ENCODE measurements at places on chromosomes 5 and 9.

GRCh38 chr9:137299938-137300337 is 2.1 kb downstream of the NRARP start:
- H3K4me1 ChIP-seq = peaks cover 38% of the 10 kb centered on the region
- H3K4me3 ChIP-seq = no peak overlapping the region
- no peak overlapping the region for H3K27ac ChIP-seq

DNA sequence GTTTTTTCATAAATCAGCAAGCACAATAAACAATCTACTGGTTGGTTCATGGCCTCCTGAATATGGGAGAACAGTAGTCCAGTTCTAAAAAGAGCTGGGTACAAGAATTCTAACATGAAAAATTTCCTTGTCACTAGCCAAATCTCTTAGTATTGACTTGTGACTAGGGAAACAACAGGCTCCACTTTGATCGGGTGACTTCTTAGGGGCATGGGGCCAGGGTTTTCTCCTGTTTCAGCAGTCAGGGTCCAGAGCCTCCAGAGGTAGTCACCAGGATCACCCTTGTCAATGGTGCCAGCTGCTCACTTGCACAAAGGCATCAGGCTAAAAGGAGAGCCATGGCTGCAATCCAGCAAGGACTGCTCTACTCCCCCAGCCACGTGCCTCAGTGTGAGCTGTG is 38.1 kb downstream of the LPAR1 start:
- no peak overlapping the region for H3K4me3 ChIP-seq
- H3K27me3 ChIP-seq = no peaks in the 10 kb centered on the region
- no peak for DNase-seq

- H3K4me3 ChIP-seq = no peak overlapping the region
- no peaks in the 10 kb centered on the region for H3K36me3 ChIP-seq
- no peak for DNase-seq
- no peak overlapping the region for H3K27ac ChIP-seq
- peaks cover 7% of the 10 kb centered on the region for H3K4me1 ChIP-seq
- no peaks in the 10 kb centered on the region for H3K27me3 ChIP-seq
Measured at GRCh38 chr5:158234323-158235158, 375.6 kb upstream of the CLINT1 start.

DNA sequence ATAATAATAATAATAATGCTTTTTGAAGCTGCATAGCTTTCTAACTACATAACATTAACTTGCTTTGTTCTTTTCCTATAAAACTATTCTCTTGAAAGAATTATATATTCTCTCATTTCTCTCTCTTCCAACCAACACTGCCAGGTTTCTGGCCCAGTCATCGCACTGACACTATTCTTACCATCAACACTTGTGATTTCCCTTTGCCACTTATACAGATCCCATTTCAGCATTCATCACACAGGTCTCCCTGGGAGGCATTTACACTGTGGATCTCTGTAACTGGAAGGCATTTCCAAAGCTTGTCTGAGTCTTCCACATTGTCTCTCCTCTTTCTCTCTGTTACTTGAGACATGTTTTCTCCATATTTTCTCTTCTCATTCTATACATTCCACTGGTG is 777.8 kb upstream of the ACO1 start:
- H3K36me3 ChIP-seq = no peaks in the 10 kb centered on the region
- H3K27ac ChIP-seq = no peak overlapping the region
- DNase-seq = no peak
- H3K4me1 ChIP-seq = no peaks in the 10 kb centered on the region
- no peaks in the 10 kb centered on the region for H3K27me3 ChIP-seq
- no peak overlapping the region for H3K4me3 ChIP-seq

DNA sequence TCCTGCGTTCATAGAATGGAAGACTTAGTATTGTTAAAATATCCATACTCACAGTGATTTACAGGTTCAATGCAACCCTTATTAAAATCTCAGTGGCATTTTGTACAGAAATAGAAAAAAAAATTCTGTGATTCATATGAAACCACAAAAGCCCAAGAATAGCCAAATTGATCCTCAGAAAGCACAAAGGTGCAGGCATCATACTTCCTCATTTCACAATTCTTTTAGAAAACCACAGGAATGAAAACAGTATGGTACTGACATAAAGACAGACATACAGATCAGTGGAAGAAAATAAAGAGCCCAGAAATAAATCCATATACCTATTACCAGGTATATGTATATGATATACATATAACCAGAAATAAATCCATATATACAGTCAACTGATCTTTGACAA is 86.8 kb upstream of the MEGF10 start:
- H3K27ac ChIP-seq = no peak overlapping the region
- H3K36me3 ChIP-seq = no peaks in the 10 kb centered on the region
- no peaks in the 10 kb centered on the region for H3K4me1 ChIP-seq
- H3K4me3 ChIP-seq = no peak overlapping the region

DNA sequence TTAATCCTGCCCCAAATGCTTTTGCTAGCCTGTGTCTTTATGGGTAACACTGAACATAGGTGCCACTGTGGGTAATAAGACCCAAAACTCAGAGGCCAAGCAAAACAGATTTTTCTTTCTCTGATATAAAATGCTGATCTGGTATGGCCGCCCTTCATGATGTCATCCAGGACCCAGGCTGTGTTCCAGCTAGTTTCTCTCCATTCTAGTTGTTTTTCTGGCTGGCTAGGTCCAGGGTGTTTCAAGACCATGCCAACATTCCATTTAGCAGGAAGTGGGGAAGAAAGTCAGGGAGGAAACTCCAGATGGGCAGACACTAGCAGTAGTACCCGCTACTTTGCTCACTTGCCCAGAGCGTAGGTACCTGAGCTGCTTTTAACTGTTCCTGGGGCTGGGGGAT is 183.9 kb upstream of the OTULINL start:
- H3K27me3 ChIP-seq = no peaks in the 10 kb centered on the region
- H3K27ac ChIP-seq = no peak overlapping the region
- no peak overlapping the region for H3K4me3 ChIP-seq
- H3K4me1 ChIP-seq = no peaks in the 10 kb centered on the region
- DNase-seq = no peak

- DNase-seq = no peak
- no peaks in the 10 kb centered on the region for H3K36me3 ChIP-seq
- no peak overlapping the region for H3K4me3 ChIP-seq
- no peak overlapping the region for H3K27ac ChIP-seq
- H3K4me1 ChIP-seq = no peaks in the 10 kb centered on the region
- no peaks in the 10 kb centered on the region for H3K27me3 ChIP-seq
Measured at GRCh38 chr9:82673201-82673600, 389.7 kb downstream of the RASEF start.

DNA sequence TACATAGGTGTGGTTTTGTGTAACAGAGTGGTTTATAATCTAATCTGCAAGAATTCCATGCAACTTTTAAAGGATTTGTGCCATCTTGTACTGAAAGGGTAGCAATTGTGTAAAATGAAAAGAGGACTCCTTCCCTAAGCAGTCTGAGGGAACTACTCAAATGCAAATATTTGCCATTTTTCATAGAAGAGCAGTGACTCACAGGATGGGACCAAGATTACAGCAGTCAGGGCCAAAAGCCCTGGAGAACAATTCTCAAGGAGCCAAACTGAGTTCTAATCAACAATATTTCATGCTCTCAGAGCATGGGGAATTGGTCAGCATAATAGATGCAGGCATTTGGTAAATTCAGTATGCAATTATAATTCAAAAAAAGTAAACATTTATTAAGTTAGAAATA is 495.8 kb downstream of the CHSY3 start:
- no peak overlapping the region for H3K4me3 ChIP-seq
- no peak overlapping the region for H3K27ac ChIP-seq
- no peaks in the 10 kb centered on the region for H3K36me3 ChIP-seq
- no peaks in the 10 kb centered on the region for H3K27me3 ChIP-seq
- no peaks in the 10 kb centered on the region for H3K4me1 ChIP-seq

GRCh38 chr5:142360607-142361120 is 35.8 kb upstream of the SPRY4 start:
- H3K27ac ChIP-seq = no peak overlapping the region
- DNase-seq = no peak
- H3K4me3 ChIP-seq = no peak overlapping the region

- DNase-seq = no peak
- H3K4me1 ChIP-seq = no peaks in the 10 kb centered on the region
- no peak overlapping the region for H3K4me3 ChIP-seq
- H3K27ac ChIP-seq = no peak overlapping the region
Measured at GRCh38 chr9:119509291-119509905, 140.2 kb upstream of the BRINP1 start.

GRCh38 chr5:33994845-33995244 is 10.4 kb upstream of the SLC45A2 start:
- no peaks in the 10 kb centered on the region for H3K27me3 ChIP-seq
- no peaks in the 10 kb centered on the region for H3K4me1 ChIP-seq
- no peak overlapping the region for H3K4me3 ChIP-seq
- no peak for DNase-seq

Data from natural killer cell (primary cell).